Hippocampal formation (tissue), 2 donors: ENCODE measurements at places on chromosomes 1 and 21.

- DNase-seq, result no peak
Observed at GRCh38 chr1:25001125-25001915, 71.2 kb upstream of the RUNX3 start.

DNA sequence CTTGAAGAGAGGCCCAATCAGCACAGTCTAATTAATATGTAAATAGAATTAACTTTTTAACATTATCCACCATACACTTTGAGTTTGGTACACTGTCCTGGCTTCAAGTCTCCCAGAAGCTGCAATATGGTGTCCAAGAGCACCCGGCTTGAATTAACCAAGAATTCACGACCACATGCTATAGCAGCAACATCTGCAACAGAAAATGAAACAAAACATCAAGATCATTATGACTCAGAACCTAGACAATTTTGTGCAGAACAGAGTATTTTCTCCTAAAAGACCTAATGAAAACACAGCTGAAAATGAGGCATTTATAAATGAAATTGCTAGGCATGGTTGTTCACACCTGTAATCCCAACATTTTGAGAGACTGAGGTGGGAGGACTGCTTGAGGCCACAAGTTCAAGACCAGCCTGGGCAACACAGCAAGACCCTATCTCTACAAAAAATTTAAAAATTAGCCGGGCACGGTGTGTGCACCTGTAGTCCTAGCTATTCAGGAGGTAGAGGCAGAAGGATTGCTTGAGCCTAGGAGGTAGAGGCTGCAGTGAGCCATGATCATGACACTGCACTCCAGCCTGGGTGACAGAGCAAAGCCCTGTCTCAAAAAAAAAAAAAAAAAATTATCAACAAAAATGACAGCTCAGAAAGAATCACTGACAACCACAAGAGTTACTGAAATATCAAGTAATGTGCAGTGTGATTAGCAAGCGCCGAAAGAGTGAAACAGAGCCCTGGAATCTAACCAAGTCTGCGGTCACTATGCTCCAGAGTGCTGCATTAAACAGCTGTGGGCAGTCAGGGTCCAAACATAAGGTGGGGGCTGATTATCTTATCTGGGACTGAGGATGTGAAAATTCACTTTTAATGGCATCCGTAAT is 45.3 kb downstream of the HSF2BP start:
- DNase-seq, result no peak

DNA sequence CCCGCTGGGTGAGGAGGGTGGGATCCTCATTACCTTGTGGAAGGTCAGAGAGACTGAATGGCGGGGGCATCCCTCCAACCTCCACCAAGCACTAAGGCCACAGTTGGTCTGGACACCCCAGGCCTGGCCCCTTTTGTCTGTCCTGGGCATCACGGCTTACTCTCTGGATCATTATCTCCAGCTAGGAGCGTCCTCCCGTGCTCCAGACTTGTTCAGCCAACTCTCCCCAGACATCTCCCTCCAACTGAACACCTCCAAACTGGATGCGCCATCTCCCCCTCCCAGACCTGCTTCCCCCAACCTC is 7.3 kb upstream of the GJB5 start:
- no peak for DNase-seq

GRCh38 chr1:17617787-17618557 is 78.5 kb downstream of the ARHGEF10L start:
- DNase-seq, result no peak

DNA sequence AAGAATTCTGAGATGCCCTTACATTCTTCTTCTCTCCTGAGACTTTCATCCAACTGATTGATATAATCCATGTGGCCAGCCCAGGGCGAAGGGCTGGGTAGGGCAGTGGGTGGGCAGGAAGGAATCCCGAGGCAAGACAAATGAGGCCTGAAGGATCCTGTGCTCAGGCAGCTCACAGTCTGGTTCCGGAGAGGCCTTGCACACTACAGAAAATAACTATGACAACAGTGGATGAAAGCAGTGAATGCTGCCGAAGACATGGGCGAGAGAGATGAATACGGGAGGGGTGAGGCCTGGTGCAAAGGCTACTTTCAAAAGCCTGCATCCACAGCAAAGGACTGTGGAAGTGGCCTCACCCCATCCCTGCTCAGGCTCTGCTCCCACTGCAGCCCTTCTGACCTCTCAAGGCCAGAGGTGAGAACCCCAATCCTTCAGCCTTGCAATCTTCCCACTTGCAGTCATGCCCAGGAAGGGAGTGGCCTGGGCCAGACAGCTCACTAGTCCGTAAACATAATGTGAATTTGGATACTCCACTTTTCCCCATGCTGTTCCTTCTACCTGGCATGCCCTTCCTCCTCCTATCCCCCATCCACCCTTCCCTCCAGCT is 183.7 kb upstream of the EDN2 start:
- no peak for DNase-seq

DNA sequence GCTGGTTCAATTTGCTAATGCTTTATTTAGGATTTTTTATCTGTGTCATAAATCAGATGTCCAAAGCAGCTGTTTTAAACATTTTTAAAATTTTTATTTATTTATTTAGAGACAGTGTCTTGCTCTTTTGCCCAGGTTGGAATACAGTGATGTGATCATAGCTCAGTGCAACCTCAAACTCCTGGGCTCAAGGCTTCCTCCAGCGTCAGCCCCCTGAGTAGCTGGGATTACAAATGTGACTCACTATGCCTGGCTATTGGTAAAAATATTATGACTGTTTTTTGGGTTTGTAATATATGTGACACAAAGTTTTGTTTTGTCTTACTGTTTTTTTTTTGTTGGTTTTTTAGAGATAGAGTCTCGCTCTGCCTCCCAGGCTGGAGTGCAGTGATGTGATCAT is 11.8 kb downstream of the ZBED6 start:
- no peak for DNase-seq

- no peak for DNase-seq
Observed at GRCh38 chr1:154546264-154547063, 12.0 kb downstream of the UBE2Q1 start.

DNA sequence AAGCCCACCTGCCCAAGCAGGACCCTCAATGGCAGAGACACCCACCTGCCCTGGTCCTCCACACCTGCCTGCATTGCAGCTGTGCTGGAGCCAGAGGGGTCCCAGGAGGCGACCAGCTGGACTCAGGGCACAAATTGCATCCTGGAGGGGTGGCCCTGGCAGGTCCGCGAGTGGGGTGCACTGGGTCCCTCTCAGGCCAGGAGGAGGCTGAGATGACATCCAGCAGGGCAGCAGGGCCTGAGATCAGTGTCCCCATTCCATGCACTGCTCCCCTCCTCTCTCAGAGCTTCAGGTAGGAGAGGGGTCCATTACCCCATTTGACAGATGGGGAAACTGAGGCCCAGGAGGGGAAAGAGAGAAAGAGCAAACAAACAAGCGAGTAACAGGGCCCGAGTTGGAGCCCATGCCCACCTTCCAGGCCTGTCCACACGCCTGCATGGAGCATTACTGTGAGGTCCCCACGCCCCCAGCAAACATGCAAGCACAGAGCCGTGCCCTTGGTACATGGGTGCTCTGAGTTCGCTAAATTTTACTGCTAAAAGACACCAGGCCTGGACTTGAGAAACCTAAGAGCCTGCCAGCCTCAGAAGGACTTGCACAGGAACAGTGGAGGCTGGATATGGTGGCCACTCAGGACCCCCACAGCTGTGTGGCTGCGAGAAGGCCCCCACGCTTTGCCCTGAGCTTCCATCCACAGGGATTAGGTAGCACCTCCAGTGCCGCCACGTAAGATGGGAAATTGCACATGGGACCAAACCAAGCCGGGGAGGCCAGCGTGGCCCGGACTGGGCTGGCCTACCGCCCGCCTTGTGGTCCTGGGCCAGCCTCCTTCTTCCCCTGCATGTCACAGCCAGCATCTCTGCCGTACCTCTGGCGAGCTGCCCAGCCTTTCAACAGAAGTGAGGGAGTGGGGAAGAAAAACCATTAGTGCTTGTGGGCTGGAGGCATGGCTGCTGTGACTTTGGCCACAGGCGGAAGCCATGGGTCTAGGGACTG is 7.4 kb downstream of the WNT3A start:
- peak; percentile 0 for DNase-seq

- no peak for DNase-seq
Observed at GRCh38 chr1:104018922-104019674, 269.4 kb downstream of the AMY1C start.

DNA sequence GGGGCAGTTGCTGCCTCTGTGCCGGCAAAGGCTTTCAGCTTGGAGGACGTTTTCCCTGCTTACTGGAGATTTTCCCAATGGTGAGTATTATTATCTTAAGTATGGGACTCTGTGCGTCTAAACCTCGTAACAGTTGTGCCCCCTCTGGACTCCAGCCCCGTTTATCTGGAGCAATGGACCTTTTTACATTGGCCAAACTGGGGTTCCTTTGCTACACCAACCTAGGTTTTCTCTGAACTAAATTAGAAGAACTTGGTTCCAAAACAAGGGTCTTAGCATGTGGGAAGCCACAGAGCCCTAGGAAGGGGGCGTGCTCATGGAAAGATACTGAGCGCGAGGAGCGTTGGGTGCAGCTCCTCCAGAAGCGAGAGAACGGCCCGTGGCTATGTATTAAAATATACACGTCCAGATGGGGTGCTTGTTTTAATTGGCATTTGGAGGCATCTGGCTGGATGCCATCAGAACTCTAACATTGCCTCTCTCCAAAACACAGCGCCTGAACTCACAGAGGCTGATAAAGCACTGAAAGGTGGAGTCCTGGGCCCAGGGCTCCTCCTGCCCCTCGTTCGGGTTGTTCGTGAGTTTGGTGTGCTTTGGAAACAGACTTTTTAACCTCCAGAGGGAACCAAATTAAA is 28.4 kb downstream of the POFUT2 start:
- DNase-seq, result no peak

- DNase-seq, result no peak
Observed at GRCh38 chr1:84278905-84279304, 22.6 kb upstream of the SAMD13 start.

DNA sequence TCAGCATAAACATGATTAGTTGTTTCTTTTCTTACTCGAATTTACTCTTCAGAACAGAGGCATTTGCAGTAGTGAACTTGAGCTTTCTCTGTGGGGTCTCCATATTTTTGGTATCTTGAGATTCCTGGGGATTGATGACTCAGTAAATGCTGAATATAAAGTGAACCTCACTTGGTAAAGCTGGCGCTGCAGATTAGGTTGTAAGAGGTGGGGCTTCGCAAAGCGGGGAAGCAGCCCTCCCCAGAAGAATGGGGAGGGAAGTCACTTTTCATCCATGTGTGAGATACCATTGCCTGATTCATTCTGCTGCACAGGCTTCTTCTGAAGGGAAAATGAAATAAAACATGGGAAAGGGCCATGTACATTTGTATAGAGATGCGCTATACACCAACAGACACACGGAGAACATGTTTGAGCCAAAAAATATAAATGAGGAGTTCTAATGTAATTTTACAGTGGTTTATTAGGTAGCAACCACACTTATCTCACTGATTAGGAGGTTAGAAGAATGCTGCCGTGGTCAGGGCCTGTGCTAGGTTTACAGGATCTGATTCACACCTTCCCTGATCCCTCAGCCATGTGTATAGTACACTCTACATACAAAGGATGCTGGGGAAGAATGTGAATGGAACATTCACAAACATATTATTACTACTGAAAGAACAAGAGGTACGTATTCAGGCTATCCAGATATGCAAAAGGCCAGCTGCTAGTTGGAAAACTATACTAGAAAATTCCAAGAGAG is 63.5 kb downstream of the DNTTIP2 start:
- DNase-seq, result no peak

DNA sequence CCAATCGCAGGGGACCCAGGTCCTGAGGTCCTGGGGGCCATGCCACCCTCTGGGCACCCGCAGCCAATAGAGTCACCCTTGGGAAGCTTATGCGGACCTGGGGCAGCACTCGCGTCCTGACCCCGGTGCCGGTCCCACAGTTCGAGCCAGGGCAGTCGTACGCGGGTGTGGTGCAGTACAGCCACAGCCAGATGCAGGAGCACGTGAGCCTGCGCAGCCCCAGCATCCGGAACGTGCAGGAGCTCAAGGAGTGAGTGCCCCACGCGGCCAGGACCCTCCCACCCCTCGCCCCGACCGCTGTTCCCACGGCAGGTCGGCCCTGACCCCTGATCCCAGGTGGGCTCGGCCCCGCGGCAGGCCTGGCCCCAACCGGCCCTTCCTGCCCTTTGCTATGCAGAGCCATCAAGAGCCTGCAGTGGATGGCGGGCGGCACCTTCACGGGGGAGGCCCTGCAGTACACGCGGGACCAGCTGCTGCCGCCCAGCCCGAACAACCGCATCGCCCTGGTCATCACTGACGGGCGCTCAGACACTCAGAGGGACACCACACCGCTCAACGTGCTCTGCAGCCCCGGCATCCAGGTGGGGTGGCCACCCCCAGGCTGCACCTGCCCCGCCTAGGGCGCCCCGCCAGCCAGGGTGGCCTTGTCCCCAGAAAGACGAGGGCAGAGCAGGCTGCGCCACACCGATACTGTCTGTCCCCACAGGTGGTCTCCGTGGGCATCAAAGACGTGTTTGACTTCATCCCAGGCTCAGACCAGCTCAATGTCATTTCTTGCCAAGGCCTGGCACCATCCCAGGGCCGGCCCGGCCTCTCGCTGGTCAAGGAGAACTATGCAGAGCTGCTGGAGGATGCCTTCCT is 20.5 kb downstream of the COL6A1 start:
- DNase-seq, result no peak

DNA sequence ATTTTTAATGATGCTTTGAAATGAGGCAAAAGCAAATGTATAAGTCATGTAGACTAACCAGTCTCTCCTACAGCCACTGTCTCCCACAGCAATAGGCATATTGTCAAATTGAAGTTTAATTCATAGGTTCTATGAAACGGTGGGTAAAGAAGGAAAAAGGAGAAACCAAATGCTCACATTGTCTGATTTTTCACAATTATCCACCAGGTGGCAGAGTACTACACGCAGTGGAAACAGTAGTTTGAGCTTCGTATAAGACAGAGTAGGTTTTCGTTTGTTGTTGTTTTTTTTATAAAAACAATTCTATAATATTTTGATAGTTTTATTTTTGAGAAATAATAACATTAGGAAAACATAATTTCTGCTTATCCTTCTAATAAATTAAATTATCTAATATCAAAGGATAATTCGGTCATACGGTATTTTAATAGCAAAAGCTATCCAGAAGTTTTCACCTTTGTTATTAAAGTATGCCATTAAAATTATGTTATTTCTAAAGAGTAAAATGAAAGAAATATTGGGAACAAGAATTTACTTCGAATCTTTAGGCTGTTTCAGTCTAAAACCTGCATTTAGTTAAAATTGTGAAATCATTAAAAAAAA is 39.1 kb downstream of the TYW3 start:
- no peak for DNase-seq

DNA sequence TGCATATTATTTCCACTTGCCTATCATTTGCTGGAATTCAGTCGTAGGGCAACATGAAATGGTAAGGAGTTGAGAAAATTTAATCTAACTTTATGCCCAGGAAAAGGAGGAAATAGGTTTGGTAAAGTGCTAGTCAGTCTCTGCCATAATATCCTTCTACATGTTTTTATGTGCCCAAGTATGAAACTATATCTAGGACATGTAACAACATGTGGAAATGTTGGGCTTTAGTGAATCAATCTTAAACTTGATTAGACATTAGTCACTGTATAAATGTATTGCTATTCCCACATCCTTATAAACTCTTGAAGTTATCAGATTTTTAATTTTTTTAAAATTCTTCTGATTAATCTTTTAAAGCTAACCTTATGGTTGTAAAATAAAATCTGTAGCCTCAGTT is 204.7 kb upstream of the ZRANB2 start:
- DNase-seq, result no peak
